Activated CD4-positive, alpha-beta T cell treated with anti-CD3 and anti-CD28 coated beads, Interleukin-2, amount 50 U/mL, for 16 hours (primary cell): ENCODE measurements at places on chromosomes 7 and 10.

GRCh38 chr7:27939893-27940292 is 199.9 kb downstream of the TAX1BP1 start:
- no peak for DNase-seq

- peak; percentile 24 for DNase-seq
Measured at GRCh38 chr7:55366461-55367070, 1.4 kb downstream of the LANCL2 start.

DNA sequence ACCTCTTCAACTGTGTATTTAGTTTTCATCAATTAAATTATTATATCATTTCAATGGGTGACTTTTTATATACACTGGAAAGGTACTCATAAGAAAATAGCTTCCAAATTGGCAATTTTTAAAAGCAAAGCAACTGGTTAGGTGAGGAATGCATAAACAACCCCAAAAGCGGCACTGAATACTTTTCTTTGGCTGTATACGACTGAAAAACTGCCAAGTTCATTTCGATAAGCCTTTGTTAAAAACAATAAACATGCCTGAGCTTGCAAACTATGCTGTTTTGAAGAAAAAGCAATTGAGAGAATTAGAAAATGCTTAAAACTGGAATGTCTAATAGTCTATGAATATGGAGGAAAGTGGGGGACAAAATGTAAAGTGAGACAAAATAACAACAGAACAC is 2.9 kb downstream of the SLC16A12 start:
- no peak for DNase-seq

GRCh38 chr10:93383562-93383981 is 98.6 kb downstream of the MYOF start:
- no peak for DNase-seq

GRCh38 chr10:22931948-22932347 is 4.1 kb downstream of the ARMC3 start:
- no peak for DNase-seq

DNA sequence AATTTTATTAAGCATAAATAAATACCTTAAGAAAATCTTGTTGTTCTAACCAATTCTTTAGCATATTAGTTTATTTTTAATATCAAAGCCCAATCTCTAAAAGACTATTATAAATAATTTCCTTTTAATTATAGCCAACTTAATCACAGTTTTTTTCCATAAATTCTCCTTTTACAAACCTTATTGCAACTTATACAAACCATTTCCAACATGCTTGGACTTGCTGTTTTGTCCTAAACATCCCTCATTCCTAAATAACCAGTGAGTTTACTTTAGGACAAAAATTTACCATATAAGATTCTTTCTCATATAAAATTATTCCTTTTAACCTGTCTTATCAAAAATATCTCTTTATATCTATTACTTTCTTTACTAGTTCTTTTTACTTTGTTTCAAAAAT is 25.2 kb upstream of the LSM8 start:
- DNase-seq, result no peak

DNA sequence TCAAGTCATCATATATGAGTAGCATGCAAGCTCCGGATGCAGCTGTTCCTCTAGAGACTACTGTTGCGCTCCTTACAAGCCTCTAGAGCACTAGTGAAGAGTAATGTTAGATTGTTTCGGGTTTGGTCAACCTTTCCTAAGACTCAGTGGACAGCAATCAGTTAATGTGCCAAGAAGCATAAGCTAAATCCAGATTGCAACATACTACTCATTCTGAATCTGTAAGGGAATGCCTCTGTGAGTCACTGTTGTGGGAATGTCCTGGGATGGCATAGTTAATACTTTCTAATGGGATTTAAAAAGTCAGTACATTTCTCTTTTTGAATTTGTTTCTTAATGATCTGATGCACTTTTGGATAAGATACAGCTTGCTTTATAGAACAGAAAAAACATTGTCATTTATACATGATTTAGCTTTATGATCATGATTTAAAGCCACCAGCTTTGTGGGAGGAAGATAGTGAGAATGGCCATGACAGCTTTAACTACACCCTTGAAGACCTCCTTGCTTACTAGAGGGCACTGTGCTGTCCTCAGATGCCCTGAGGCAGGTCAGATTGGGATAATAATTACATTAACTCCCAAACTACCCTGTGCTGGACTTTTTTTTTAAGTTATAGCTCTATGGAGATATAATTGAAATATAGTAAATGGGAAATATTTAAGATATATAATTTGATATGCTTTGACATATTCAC is 138.4 kb downstream of the SDK1 start:
- no peak for DNase-seq

DNA sequence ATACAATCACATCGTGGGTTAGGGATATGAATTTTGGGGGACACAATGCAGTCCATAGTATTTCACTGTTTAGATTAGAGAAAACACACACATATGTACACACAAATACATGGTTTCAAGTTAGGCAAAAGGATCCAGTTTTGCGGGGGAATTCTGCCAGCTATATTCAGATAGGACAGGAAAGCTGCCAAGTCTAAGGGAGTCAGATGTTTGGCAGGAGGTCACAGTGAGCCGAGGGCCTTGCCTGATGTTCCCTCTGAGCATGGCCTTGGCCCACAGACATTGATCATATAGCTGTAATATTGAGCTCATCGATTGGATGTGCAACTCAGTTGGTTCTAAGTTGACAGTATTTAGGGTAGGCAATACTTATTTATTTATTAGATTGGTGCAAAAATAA is 122.8 kb downstream of the ADRA2A start:
- no peak for DNase-seq

DNA sequence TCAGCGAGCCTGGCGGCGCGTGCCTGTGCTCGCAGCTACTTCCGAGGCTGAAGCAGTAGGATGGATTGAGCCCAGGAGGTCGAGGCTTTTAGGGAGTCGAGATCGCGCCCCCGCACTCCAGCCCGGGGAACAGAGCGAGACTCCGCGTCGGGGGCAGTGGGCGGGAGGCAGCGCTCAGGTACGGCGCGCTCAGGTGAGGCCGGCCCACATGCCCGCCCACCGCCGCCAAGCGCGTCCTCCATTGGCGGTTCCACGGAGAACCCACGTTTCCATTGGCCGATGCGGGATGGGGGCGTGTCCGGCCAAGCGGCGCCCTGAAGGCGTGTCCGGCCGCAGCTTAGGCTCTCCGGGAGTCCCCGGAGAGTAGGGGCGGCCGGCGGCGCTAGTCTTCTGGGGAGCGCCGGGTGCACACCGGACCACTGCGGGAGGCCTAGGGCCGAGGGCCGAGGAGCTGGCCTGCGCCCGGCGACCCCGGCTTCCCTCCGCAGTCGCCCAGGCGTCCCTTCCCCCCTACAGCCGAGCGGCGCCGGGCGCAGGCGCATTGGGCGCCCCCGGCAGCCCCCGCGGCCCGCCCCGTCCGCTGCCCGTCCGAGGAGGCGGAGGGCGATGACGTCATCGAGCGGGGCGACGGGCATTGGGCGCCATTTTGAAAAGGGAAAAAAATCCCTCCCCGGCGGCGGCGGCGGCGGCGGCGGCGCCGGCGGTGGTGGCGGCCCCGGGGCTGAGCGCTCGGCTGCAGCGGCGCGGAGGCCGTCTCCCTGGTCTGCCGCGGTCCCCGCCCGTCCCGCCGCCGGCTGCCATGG is at the start of gene PPP2R2D:
PPP2R2D (plus strand) TSS at position 659 of the 803 bp plus-strand sequence; CDS start at position 800, 141 bp downstream.
- peak; percentile 95 for DNase-seq

GRCh38 chr10:100534726-100535125 is 1.0 kb upstream of the HIF1AN start:
- no peak for DNase-seq

DNA sequence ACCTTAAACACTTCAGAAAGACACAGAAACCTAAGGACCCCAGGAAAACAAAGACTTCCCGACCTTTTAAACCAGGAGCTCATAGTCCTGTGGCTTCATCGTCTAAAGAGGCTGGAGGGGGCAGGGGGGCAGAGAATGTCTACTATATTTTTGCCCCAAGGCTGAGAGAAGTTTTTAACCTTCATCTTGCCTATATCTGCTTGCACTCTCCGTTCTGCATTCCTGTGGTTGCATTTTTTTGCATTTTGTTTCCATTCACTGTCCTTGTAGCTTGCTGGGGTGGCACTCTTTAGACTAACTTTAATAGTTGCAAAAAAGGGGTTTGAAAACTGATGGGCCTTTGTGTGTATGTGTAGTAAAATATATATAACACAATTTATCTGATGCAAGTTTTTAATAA is 23.7 kb downstream of the PRKAR2B start:
- no peak for DNase-seq

- no peak for DNase-seq
Measured at GRCh38 chr10:104059364-104059763, 26.3 kb downstream of the COL17A1 start.

DNA sequence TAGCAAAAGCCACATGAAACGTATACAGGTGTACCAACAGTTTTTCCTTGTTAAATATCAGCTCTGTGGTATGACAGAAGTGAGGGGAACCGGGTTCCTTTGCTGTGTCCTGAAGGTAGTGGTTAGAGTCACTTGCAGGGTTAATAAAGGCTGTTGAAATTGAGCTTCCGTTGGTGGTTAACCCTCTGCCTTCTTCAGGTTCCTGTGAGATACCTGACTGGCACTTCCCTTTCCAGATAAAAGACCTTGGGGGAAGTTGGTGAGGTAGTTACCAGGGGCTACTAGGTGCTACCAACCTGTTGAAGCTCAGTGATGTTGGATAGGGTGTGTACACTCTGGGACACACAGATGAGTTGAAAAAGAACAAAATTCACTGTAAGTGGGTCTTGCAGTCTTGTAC is 384.1 kb downstream of the GATA3 start:
- DNase-seq, result peak; percentile 30

DNA sequence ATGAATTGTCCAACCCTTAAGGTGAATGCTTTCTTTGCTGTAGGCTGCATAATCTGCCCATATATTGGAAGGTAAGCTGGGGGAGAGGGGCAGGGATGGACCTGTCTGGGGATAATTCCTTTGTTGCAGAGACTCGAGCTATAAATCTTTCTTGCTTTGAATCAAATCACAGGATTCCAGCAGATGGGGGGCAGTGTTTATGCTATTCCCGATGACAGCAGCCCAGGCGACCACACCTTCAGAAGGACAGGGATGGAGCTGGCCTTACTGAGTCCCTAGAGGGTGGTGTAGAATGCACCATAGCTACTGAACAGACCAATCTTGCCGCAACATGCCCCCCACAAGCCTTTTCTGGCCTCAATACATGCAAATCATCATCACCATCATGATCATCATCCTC is 2.5 kb downstream of the PODXL start:
- no peak for DNase-seq

GRCh38 chr10:79116368-79116767 is 47.6 kb downstream of the ZMIZ1 start:
- no peak for DNase-seq

- no peak for DNase-seq
Measured at GRCh38 chr7:34946486-34946885, 90.8 kb downstream of the DPY19L1 start.

- no peak for DNase-seq
Measured at GRCh38 chr7:157320608-157320980, 16.2 kb upstream of the DNAJB6 start.

DNA sequence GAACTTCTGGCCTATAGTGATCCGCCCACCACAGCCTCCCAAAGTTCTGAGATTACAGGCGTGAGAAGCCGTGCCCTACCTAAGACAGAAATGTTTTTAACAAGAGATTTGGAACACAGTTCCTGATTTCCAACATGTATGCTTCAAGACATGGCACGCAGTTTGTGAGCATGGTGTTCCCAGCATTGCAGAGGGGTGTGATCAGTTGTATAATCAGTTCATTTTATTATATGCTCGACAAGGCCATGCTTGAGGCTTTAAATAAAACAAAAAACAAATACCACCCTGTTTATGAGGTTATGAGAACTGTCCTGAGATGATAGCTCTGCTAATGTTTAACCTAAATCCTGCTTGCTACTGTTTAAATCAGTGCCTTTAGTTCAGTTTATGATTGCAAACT is 60.2 kb downstream of the TASOR2 start:
- DNase-seq, result no peak

DNA sequence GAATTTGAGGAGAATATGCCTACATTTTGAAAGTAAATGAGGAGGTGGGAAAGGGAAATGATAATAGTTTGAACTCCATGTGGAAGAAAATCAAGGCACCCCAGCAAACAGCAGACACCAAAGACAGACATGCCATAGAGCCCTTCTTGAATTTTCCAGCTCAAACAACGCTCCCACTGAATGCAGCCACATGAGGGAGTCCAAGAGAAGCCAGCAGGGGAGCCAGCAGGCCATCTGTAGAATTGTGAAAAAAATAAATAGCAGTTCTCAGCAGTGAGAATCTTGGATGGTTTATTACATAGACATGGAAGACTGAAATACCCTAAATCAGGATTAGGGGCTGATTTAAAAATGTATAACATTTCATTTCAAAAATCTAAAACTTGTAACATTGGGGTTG is 1567.3 kb upstream of the LRRTM3 start:
- DNase-seq, result no peak

- DNase-seq, result peak; percentile 40
Measured at GRCh38 chr10:11320809-11321520, 290.5 kb downstream of the USP6NL start.

GRCh38 chr7:33742999-33743587 is 162.2 kb upstream of the BMPER start:
- DNase-seq, result no peak

DNA sequence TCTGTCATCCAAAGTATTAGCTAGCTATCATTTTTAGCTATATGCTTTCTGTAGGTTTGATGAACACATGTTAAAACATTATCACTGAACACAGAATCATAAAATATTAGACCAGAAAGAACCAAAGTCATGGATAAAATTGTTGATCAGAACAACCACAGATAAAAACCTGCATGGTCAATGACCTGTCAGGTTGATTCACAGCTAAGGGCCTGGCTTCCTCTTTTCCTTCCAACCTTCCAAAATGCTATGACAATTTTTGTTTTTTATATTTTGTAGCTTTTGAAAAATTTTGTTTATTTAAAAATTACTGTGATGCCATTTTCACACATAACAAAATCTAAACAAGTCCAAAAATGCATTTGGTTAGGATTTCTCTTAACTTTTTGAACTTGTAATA is 444.4 kb upstream of the CHRM2 start:
- no peak for DNase-seq

DNA sequence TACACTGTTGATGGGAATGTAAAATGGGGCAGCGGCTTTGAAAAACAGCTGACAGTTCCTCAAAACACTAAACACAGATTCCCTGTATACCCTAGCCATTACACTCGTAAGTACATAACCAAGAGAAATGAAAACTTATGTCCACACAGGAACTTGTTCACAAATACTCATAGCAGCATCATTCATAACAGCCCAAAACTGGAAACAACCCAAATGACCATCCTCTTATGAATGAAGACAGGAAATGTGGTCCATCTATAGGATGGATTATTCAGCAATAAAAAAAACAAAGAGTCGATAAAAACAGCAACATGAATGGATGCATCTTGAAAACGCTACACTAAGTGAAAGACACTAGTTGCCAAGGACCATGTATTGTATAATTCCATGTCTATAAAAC is 23.7 kb downstream of the NMT2 start:
- no peak for DNase-seq

DNA sequence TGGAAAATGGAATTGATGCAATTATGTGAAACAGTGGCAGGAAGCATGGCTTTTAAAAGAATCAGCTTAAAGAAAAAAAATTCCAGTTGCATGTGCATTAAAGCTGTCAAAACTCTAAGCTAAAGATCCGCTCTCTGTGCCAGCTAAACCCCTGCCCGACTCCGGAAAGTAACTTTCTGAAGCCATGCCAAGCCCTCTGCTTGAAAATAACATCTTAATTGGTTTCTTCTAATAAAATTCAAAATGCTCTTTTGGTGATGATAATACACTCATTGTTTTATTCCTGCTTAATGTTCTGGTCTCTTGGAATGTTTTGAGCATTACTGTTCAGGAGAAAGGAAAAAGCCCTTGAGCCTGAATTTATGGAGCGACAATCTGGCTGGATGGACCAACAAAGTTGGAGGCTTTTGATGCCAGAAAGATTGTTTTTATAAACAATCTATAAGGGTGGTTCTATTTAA is 11.7 kb downstream of the SEMA3C start:
- DNase-seq, result no peak
